ENCODE measurements at places on chromosomes 3 and 15.
A peak's percentile ranks its signal among the peaks of the same experiment; 100 is the strongest.

GRCh38 chr3:58899159-58899952 is 150.5 kb downstream of the CFAP20DC start:
- DNase-seq = peak; percentile 80

DNA sequence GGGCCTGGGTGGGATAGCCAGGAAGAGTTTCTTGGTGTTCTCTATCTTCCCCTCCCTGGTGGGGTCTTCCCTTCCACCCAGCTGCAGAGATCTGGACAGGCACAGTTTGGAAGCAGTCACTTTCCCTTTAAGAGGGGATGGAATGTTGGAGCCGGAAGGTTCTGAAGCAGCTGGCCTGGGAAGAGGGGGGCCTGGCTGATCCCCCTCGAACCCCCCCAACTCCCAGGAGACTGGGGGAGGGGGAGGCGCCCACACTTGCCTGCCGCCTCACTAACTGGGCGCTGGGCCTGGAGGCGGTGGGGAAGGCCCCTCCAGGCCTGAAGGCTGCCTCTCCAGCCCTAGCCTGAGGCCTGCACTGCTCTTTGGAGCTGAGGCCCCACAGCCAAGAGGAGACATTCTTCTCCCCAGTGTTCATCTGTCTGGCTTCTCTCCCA is 1.4 kb downstream of the DVL3 start:
- DNase-seq = peak; percentile 66

- DNase-seq = no peak
These were observed 16.8 kb downstream of the AP4E1 start for GRCh38 chr15:50925281-50925680.

DNA sequence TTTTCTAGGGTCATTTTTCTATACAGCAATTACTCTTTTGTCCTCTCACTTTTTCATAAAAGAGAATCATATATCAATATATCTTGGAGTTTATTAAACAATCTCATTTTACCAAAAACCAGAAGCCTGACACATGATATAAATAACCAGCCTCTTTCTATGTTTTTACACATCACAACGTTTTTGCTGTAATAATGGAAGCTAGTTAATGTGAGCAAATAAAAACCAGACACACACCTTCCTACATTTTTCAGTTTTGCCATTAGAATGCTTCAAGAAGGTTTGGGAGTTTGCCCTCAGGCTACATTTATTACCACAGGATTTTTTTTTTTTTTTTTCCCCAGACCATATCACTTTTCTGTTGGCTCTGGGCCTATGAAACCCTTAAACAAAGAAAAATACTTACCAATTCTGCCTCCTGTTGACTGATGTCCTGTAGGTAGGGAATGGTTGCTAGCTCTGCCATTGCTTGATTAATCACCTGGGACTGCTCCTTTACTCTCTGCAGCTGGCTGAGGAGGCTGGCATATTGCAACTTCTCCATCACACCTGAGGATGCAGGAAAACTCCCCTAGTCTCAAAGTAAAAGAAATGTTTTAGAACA is 165.5 kb downstream of the ECT2 start:
- DNase-seq = no peak

DNA sequence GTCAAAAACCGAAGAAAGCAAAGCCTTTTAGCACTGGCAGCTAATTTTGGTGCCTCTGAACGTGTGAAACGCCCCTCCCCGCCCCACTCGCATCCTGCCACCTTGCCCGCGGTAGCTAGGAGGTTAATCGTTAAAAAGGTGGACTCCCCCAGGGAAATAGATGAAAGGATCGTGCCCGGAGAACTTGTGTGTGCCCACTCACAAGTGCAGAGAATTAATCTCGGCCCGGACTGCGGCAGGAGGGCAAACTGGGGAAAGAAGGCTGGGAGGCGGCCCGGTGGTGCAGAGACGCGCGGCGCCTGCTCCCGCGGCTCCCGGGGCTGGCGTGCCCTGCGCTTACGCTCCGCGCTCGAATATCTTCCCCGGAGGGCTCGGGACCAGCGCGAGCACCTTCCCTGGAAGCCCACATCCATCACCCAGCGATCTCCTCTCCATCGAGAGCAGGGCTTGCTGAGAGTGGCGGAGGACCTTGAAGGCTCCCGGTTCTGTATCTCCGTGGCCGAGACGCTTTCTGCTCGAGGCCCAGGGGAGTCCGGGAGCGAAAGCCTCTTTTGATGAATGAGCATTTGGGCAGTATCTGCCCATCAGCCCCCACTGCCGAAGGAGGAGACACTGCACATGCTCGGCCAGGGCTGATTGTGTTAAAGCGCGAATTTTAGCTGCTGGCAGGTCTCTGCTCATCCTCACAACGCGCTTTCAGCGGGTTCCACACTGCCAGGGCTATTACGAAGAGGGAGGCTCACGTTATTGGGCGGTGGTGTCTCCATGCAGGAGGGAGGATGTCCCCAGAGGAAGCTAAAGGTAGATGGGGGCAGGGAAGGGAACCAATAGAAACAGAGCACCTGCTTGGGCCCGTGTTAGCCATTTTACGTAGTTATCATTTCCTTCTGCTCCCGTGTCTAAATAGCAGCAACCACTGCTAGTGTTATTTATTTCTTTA is 1.3 kb upstream of the SPTSSB start:
- DNase-seq = peak; percentile 23

GRCh38 chr3:12985148-12985547 is 88.1 kb downstream of the IQSEC1 start:
- no peak for DNase-seq

Measured in left cardiac atrium (tissue), 4 donors.